ENCODE measurements at places on chromosomes 4 and X.

- DNase-seq, result no peak
These were observed 37.0 kb upstream of the ATP6AP2 start for GRCh38 chrX:40543661-40544328.

GRCh38 chr4:94653984-94654609, 103.7 kb upstream of the BMPR1B start:
- no peak for DNase-seq

DNA sequence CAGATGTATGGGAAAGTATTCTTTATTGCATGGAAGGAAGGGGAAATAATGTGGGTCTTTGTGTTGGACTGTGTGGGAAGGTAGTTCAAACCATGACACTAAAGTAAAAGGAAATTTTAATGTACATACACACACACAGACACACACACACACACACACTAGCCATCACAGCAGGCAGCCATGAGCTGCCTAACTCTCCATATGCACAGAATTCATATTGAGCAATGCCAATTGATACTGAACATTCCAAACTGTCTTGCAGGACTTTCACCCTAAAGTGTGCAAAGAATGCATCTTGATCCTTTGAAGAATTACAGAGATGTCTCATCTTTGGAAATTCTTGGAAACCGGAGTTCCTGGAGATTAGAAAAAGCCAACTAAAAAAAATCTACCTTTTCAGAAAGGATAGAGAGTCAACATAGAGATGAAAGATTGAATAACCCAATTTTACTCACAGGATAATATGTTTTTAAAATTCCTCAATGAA, 120.6 kb upstream of the MBNL3 start:
- DNase-seq, result no peak

- DNase-seq, result no peak
These were observed 42.5 kb upstream of the LEF1 start for GRCh38 chr4:108210989-108211835.

GRCh38 chr4:85147481-85148076, 181.1 kb upstream of the WDFY3 start:
- DNase-seq, result no peak

DNA sequence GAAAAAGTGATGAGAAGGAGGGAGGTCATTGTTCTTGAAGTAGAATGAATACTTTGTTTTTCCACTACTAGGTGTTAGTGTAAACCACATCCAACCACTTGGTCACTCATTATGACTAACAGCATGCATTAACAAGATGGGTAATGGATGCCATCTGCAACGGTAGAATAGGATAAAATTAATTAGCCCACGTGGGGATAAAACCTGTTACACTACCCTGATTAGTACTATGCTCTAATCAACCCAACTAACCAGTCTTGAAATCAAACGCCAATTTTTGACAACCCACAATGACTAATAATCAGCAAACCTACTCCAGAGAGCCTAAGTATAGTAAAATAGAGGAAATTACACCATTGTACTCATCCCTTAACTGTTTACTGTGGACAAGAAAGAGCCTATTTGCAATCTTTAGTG, 93.4 kb upstream of the MCF2 start:
- no peak for DNase-seq

GRCh38 chr4:169377367-169377766, 106.6 kb upstream of the SH3RF1 start:
- no peak for DNase-seq

DNA sequence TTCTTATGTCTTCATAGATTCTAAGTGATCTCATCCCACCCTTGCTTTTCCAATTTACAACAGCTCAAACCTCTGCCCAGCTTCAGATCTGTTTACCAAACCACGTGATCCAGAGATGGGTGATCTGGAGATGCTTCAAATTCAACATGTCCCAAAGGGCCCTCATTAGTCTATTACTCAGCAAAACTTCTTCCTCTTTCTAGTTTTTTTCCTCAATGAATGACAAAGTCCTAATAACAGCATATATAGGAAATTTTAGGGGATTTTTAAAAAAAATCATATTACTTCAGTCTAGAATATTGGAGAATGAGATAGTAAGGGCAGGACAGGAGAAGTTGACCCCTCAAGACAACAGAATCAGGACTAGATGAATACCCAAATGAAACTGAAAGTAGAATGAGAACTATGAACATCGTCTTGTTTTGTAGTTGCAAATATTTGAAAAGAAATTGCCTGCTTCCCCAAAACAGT, 127.1 kb downstream of the CFAP299 start:
- no peak for DNase-seq

GRCh38 chrX:134658002-134658759, at the start of gene PLAC1:
Gene PLAC1 (minus strand): TSS chrX:134658471. CDS start chrX:134566682, 91,789 bp downstream.
- DNase-seq, result no peak

DNA sequence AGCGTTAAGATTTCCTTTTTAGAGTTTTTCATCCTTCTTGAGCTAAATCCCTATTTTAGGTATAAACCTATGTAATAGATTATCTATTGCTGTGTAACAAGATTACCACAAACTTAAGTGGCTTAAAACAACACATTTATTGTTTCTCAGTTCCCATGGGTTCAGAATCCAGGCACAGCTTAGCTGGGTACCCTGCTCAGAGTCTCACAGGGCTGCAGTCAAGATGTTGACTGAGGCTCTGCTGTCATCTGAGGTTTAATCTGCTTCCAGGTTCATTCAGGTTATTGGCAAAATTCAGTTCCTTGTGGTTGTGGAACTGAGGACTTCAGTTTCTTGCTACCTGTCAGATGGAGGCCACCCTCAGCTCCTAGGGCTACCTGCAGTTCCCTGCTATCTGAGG, 60.9 kb downstream of the GK start:
- DNase-seq, result no peak

DNA sequence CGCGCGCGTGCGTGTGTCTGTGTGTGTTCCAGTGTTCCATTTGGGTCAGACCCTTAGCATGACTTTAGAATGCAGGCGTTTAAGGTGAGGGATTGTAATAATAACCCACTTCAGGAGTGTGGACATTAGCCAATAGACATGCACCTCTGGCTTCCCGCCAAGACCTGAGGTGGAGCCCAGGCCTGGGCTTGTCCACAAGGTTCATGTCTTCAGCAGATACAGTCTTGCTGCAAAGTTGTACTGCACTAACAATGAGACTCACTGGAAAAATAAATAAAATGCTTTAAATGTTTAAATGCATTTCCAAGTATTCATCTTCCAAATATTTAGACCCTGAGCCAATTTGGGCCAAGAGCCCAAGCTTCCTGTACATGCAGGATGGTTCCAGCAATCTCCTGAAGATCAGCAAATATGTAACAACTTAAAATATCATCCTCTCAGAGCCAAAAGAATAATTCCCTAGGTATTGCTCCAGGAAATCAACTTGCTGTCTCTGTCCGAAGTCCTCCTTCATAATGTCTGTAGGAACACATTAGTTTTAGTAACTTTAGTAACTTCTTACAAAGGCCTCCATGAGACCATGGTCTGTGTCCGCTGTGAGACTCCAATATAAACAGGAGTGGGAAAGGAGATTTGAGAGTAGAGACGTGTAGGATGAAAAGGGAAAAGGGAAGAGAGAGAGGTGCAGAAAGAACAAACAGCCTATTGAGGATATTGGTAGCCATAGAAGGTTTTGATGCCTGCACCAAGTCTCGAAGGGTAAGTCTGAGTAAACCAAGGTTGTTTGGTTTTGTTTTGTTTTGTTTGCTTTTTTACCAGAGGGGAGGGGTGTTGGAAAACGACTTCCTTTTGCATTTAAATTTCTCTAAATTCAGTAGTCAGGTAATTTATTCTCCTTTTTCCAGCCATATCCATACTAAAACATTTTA, 98.5 kb upstream of the KLF3 start:
- DNase-seq, result no peak

DNA sequence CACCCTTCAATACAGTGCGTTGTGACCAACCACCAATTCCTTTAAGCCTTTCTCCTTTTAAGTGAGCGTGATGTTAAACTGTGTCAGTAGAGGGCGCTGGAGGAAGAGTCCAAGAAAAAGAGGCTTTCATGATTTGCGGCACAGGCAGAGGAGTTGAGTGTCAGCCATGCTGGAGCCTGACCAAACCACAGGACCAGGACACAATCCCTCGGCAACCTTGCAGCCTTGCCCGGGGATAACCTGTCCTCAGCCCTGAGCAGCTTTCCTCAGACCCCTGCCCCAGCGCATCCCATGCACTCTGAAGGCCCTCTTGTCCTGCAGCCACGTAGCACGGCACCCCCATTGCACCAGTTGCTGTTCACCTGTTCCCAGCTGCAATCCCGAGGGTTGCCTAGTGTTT, 53.5 kb upstream of the SMIM31 start:
- no peak for DNase-seq

GRCh38 chrX:3160756-3161155, 119.5 kb downstream of the ARSF start:
- no peak for DNase-seq

- DNase-seq, result no peak
These were observed 1.2 kb upstream of the LETM1 start for GRCh38 chr4:1856943-1857699.

DNA sequence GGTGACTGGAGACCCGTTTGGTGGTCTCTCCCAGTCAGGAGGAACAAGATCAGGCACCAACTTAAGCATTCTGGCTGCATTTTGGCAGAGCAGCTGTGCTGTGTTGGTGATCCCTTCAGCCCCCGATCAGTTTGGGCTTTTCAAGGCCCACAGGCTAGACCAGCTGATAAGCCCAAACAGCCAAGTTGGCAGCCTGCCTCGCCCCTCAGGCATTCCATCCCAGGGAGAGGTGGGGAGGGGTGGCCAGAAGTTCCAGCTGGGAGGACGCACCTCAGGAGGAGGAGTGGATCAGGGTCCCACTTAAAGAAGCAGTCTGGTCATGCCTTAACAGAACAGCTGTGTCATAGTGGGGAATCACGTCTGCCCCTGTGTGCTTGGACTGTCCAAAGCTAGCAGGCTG, 105.8 kb downstream of the CHIC1 start:
- no peak for DNase-seq

DNA sequence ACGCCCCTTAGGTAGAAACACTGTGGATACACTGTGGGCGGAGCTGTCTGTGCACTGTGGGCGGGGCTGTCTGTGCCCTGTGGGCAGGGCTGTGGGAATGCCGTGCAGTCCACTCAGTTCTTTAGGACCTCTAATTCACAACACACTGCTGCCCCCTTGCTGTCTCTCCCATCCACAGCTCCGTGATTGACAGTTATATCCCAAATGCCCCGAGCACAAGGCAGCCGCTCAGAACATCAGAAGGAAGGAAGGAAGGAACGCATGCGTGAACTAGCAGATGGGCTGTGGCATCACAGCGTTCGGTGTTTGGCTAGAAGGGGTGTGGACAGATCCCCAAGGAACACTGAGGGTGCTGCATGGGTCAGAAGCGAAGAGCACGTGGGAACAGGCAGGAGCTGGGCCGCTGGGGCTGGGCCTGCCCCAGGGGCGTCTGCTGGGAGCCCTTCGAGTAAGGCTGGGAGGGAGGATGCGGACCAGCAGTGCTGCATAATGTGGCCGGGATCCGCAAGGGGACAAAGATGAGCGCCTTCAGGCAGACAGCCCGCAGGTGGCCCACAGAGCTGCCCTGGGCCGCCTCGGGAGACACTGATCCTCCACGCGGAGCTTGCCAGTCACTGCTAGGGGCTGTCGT, 29.8 kb downstream of the ACOX3 start:
- no peak for DNase-seq

DNA sequence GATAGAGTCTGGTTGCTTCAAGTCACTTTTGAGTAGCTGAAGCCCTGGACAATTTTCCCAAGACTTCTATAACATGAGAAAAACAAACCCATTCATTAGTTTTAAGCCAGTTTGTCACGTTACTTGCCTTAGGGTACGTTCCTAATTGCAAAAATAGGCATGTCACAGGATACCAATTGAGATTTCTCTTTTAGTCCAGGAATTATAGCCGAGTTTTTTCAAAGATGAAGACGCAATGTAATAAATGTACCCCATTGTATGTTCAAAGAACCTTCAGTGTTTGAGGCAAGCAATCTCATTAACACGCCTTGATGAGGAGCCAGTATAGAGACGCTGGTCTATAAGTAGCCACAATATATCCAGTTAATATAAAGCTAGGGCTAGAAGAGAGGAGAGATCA, 534.2 kb downstream of the INPP4B start:
- no peak for DNase-seq

GRCh38 chr4:74402692-74403456, 37.9 kb downstream of the EREG start:
- no peak for DNase-seq

DNA sequence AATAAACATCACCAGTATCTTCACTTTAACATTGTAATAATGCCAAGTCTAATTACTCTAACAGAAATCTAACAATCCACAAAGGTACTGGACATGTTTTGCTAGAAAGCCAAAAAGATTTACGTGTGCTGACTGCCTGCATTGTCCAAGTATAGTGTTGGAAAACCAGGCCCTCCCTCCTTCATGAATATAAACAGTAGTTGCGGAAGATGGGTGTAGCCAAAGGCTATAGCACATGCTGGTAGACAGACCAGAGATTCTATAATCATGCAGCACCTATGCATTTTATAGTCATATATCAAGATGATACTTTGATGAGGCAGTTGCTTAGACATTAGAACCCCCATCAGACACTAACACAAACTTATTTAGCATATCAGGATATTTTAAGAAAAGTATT, 22.6 kb downstream of the ZNF280C start:
- DNase-seq, result no peak

DNA sequence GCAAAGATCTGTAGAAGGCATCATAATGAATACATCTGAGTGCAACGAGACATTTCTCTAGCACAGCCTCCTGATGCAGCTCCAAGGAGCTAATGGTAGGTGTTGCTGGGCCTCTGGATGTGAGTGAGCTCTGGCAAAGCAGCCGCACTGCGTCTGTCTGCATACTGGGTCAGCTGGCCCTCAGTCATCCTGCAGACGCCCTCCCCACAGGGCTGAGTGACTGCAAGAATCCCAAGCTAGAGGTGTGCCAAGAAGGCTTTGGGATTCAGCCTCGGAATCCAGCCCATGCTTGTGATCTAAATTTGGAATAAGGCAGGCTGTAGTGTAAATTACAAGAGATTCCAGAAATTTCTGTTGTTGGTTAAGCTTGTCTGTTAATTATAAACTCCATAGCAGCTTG, 18.5 kb downstream of the HERC3 start:
- DNase-seq, result no peak

- DNase-seq, result no peak
These were observed 72.2 kb upstream of the VBP1 start for GRCh38 chrX:155143959-155144548.

GRCh38 chr4:176363072-176363471, 43.3 kb downstream of the SPCS3 start:
- no peak for DNase-seq

- no peak for DNase-seq
These were observed 7.9 kb downstream of the SLC10A6 start for GRCh38 chr4:86841309-86841708.

DNA sequence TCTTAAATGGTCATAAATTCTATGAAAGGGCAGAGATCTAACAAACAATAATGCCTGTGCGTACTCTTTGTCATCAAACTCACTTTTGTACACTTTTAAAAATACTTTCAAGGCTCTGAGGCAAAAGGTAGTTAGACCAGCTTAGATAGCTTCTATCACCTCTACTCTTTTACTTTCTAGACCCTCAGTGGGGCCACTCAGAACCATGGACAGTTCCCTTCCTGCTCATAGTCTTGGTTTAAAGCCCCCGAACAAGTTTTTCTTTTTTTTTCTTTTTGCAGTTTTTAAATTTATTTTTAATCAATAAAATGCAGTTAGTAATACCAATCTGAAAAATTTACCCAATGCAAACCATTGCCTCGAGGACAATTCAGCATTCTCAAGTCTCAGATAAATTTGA, 460.5 kb upstream of the CNKSR2 start:
- no peak for DNase-seq
